HT-29 (cell line): ENCODE measurements at places on chromosomes 12 and 14.

- no peak for DNase-seq
Observed at GRCh38 chr14:29462772-29463171, 464.9 kb downstream of the PRKD1 start.

GRCh38 chr12:114895827-114896226 is 211.9 kb upstream of the TBX3 start:
- DNase-seq, result no peak

GRCh38 chr14:38481952-38482678 is 226.2 kb upstream of the CLEC14A start:
- no peak for DNase-seq

- peak; percentile 42 for DNase-seq
Observed at GRCh38 chr14:32998433-32998832, 59.8 kb downstream of the NPAS3 start.

DNA sequence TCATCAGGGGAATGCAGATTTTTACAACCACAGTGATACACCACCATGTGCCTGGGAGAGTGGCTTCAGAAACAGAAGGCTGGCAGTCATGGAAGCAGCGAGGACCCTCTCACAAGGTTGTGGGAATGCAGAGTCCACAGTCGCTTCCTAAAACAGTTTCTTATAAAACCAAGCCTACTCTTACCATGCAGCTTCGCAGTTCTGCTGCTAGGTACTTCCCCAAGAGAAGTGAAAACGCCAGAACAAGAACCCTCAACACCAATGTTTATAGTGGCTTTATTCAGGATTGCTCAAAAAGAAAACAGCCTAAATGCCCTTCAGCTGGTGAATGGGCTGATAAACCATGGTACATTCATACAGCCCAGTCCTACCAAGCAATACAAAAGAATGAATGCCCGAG is 87.2 kb downstream of the DDX51 start:
- no peak for DNase-seq
